ENCODE measurements at places on chromosomes 12 and 14.
A peak's percentile ranks its signal among the peaks of the same experiment; 100 is the strongest.

- DNase-seq, result no peak
These were observed 122.0 kb downstream of the RAD51B start for GRCh38 chr14:67941456-67942018.

DNA sequence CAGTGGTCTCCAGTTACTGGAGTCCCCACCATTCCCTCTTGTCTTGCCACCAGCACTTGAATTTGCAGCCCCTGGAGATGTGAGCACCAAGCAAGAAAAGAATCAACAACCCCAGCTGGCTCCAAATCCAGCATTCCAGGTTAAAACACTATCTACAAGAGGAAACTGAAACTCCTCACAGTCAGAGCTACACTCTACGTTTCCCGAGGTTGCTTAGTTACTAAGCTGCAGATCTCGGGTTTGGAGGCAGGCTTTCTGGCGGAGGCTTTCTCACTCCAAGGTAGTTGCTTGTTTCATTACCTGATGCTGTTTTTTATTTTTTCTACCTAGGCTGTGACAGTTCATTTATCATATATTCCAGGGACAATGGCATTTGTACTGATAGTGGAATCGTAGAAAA is 248.1 kb downstream of the GLT1D1 start:
- DNase-seq, result no peak

GRCh38 chr12:105803292-105803691 is 335.5 kb downstream of the NUAK1 start:
- DNase-seq, result no peak

DNA sequence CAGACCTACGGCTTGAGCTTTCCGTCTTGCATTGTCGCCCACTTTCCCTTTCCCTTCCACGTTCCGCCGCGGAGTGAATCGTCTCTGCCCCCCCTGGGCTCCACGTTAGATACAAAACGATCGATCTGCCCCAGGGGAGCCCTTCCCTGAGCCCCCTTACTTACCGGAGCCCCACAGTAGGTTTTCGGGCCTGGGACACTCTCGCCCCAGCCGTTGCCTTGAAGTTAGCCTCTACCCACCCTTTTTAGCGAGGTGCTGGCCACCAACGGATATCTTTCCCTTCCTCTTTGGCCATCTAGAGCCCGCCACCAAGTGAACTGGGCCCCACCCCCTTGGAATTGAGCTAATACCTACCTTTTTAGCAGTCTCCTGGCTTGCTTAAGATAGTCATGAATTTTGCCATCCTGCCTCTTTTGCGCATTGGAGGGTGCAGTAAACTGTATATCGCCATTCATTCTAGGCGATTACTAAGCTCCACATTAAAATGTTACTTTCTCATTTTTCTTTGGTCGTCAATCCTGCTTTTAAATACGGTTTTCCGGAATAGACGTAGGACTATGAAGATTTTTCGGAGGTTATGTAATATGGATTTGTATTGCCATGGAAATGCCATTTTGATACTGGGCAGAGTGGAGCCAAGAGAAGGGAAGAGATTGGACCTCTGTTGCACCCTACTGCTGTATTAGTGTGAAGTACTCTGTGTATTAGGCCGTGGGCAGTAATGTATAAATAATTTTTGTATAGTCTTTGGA is 764 bp downstream of the RBM25 start:
- DNase-seq, result peak; percentile 53

DNA sequence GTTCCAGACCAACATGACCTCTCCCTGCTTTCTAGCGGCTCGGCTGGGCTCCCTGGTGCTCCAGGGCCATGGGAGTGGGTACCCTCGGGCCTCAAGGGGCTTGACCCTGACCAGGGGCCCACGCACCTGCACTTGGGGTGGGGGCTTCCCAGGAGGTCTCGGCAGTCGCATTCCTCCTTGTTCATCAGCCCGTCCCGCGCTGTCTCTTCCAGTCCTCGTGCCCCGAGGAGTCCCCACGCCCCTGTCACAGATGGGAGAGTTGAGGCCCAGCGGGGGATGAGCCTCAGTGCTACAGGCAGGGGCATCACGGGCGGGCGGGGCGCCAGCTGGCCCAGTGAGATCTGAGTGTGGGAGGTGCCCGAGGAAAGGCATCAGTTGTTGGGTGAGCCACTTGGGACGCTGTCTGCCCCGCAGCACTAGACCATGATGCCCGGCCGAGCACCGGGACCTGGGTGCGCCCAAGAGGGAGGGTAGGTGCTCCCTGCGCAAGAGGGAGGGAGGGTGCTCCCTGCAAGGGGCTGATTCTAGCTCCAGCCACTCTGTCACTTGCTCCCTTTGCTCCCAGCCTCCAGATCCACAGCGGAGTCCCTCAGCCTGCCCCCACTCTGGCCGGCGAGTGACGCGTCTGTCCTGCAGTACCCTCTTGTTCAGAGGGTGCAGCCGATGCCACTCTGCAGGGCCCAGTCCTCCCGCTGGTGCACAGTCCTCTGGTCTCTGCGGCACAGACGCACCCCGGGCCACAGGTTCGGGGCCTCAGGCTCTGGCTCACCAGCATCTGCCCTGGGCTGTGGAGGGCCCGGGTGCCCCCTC is 23.8 kb downstream of the MMP17 start:
- no peak for DNase-seq

DNA sequence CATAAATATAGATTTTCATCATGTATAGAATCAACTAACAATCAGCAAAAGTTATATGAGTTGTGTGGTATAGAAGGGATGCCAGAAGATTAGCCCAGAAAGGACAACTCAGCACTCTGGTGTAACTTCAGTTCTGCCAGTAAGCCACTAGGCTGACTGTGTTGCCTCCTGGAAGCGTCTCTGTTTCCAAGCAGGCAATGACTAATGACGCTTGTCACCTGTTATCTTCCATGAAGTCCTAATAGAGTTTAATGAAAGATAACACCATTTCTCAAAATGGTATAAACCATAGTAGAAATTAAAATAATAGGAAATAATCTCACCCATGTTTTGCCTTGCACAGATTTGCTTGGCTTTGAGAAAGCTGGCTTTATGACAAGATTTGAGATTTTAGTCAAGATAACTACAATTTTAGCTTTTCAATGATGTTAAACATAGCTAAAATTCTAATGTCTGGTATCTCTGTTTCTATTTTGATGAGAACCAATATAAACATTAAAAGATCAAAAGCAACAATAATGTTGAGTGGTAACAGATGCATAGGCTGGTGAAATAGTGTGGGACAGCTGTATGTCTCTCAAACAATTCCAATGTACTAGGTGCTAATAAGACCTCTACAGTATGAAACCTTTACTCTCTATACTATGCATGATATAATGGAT is 9.0 kb upstream of the RNU6-7 start:
- DNase-seq, result no peak

- DNase-seq, result no peak
These were observed 56.1 kb downstream of the LMNTD1 start for GRCh38 chr12:25497021-25497420.

- no peak for DNase-seq
These were observed 93.8 kb downstream of the TMEM30B start for GRCh38 chr14:61187196-61187905.

DNA sequence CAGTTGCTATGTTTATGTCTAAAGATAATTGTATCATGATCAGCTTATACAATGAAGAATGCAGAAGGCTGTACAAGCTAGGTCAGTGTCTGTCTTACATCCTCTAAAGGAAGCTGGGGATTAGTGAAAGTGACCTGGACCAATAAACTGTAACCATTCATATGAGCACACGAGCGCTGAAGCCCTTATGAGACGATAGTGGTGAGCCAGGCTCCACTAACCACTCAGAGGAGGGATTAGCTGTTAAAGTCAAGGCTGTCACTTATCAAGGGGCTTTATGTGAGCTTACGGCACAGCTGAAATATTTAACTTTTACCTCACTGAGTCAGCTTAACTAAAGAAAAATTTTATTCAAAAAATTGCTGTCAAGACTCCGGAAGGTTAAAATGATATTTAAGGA is 30.3 kb downstream of the NDUFA12 start:
- DNase-seq, result no peak

GRCh38 chr12:131574395-131574771 is 136.5 kb upstream of the SFSWAP start:
- DNase-seq, result no peak

- no peak for DNase-seq
These were observed 451.3 kb downstream of the FOXG1 start for GRCh38 chr14:29217813-29218450.

- peak; percentile 87 for DNase-seq
These were observed 512 bp downstream of the POU6F1 start for GRCh38 chr12:51217133-51217967.

GRCh38 chr12:116996621-116997020 is 85.9 kb downstream of the FBXW8 start:
- DNase-seq, result no peak

- peak; percentile 62 for DNase-seq
These were observed 24.9 kb upstream of the C12orf76 start for GRCh38 chr12:110073049-110073831.

- DNase-seq, result no peak
These were observed 834.9 kb downstream of the SLC6A15 start for GRCh38 chr12:84077679-84078078.

GRCh38 chr12:125187148-125187745 is 122.0 kb downstream of the AACS start:
- DNase-seq, result no peak

- peak; percentile 88 for DNase-seq
These were observed at the start of gene RAB15 for GRCh38 chr14:64971943-64972791. TSS of gene RAB15 (minus strand) at chr14:64972336. CDS start at chr14:64972076, 260 bp downstream.

DNA sequence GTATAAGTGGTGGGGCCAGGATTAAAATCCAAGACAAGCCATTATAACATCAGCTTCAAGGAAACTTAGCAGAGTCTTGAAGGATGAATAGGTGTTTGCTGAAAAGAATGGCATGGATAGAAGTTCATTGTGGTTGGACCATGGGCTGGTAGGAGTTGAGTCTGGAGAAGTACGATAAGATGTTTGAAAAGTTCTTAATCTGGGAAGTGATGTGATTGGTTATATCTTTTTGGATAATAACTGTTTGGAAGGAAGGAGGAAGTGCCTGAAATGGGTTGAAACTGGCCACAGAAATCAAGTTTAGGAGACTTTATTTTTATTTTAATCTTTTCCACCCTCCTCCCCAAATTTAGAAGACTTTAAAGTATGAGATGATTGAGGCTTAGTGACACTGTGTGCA is 4.9 kb downstream of the DENR start:
- no peak for DNase-seq

- no peak for DNase-seq
These were observed 1373.7 kb downstream of the LRFN5 start for GRCh38 chr14:42980419-42980818.

GRCh38 chr12:53424626-53425514 is 1.2 kb downstream of the AMHR2 start:
- no peak for DNase-seq

DNA sequence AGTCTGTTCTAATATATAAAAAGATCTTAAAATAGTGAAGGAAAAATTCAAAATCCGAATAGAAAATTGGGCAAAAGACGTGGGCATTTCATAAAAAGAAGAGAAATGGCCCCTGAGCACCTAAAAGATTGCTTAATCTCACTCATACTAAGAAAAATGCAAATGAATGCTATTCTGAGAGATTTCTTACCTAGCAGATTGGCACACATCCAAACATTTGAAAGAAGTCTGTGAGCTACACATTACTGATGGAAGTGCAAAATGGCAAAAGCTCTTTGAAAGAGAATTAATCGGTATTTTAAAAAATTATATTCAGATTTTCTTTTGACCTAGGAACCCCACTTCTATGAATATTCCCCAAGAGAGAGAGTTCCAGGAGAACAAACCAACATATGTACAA is 280.4 kb upstream of the GARIN6 start:
- DNase-seq, result no peak

DNA sequence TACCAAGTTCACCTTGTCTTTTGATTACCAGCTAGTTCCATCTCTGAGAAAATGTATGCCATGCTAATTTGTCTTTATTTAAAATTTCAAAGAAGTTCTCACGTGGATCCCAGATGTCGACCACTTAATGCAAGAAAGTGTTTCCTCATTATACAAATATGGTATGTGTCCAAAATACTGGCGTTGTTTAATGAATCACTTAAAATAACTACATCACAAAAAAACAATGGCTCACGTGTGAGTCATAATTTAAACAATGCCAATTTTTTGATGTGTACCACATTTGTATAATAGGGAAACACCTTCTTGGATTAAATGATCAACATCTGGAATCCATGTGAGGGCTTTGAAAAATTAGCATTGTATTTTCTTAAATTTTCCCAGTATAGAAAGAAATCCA is 40.8 kb downstream of the DBX2 start:
- DNase-seq, result no peak

DNA sequence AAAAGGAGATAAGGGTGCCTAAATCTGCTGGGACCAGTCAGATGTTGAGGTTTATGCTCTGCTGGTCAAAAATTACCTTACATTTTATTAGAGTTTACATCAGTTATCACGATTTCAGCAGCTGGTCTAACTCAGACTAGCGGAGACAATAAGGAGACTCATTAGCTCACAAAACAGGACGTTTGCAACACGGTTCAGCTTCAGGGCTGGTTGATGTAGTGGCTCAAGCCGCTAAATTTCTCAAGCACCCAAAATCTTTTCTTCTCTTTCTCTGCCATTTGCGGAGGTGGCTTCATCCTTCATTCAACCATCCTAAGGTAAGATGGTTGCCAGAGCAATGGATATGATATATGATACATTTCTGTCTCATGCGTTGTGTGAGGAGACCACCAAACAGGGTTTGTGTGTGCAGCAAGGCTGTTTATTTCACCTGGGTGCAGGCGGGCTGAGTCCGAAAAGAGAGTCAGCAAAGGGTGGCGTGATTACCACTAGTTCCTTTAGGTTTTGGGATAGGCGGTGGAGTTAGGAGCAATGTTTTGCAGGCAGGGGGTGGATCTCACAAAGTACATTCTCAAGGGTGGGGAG is 30.3 kb upstream of the CLIP1 start:
- DNase-seq, result no peak

GRCh38 chr12:8696442-8697090 is 1.2 kb upstream of the RIMKLB start:
- DNase-seq, result no peak

DNA sequence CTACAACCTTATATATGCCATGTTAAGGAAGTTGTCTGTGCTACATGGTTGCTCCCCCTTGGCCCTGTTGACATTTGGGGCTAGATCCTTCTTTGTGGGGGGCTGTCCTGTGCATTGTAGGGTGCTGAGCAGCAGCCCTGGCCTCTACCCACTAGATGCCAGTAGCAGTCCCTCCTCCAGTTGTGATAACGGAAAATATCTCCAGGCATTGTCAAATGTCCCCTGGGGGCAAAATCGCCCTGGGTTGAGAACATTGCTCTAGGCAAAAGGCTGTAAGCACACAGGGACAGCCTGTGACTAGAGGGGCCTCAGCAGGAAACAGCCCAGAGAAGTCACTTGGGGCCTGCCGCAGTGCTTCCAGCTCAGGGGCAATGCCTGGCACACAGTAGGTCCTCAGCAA is 1100.3 kb downstream of the BCL11B start:
- no peak for DNase-seq
